ENCODE measurements at places on chromosomes 7 and 10. TPM values are rescaled to one million over a fixed set of nuclear protein-coding genes. Genes with fewer than 3 reads are reported as not detected.

- DNase-seq: no peak
- no peaks in the 10 kb centered on the region for H3K27me3 ChIP-seq
- H3K27ac ChIP-seq: no peak overlapping the region
- no peaks in the 10 kb centered on the region for H3K36me3 ChIP-seq
Observed at GRCh38 chr7:78487464-78487863, 688.9 kb downstream of the PHTF2 start.

GRCh38 chr7:116686812-116687419 lies 14.9 kb downstream of the MET start:
- H3K27ac ChIP-seq: no peak overlapping the region
- no peaks in the 10 kb centered on the region for H3K27me3 ChIP-seq
- H3K4me1 ChIP-seq: peaks cover 10% of the 10 kb centered on the region
- no peaks in the 10 kb centered on the region for H3K36me3 ChIP-seq

GRCh38 chr10:58995058-58995596 lies 181.3 kb upstream of the PHYHIPL start:
- no peaks in the 10 kb centered on the region for H3K27me3 ChIP-seq
- H3K4me1 ChIP-seq: no peaks in the 10 kb centered on the region
- H3K27ac ChIP-seq: no peak overlapping the region
- H3K36me3 ChIP-seq: no peaks in the 10 kb centered on the region
- no peak for DNase-seq

- no peak overlapping the region for H3K27ac ChIP-seq
- no peaks in the 10 kb centered on the region for H3K36me3 ChIP-seq
- no peaks in the 10 kb centered on the region for H3K27me3 ChIP-seq
- H3K4me1 ChIP-seq: peaks cover 16% of the 10 kb centered on the region
- DNase-seq: no peak
Observed at GRCh38 chr10:77164616-77165311, 472.8 kb downstream of the KCNMA1 start.

- no peaks in the 10 kb centered on the region for H3K36me3 ChIP-seq
- no peak overlapping the region for H3K4me3 ChIP-seq
- no peaks in the 10 kb centered on the region for H3K27me3 ChIP-seq
- no peak for DNase-seq
- H3K27ac ChIP-seq: no peak overlapping the region
Observed at GRCh38 chr10:23742368-23742767, 303.5 kb downstream of the OTUD1 start.

GRCh38 chr10:96387161-96387560 lies 28.4 kb upstream of the OPALIN start:
- peaks cover 14% of the 10 kb centered on the region for H3K4me1 ChIP-seq
- H3K27ac ChIP-seq: no peak overlapping the region
- no peaks in the 10 kb centered on the region for H3K36me3 ChIP-seq
- H3K4me3 ChIP-seq: no peak overlapping the region

SPDYE18 gene
- total RNA-seq: not detected

DNA sequence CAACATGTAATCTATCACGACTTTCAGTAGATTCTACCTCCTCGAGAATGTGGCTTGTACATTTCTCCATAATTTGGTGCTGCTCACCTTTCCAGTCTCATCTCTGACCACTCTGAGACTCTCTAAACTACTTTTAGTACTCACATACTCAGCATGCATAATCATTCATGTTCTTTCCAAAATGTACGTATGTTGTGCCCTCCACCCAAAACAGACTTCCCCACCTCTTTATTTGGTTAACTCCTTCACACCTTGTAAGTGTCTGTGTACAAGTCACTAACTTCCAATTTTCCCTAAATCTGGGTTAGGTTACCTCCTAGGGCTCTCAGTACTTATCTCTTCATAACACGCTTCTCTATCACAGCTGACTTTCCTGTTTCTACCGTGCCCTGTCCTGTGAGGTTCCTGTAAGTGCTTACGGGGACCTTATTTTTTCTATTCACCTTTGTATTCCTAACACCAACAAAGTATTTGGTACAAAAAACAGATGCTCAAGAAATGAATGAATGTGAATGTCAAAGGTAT lies 186.2 kb upstream of the MKLN1 start:
- H3K27me3 ChIP-seq: no peaks in the 10 kb centered on the region
- H3K27ac ChIP-seq: no peak overlapping the region
- no peak overlapping the region for H3K4me3 ChIP-seq
- H3K4me1 ChIP-seq: no peaks in the 10 kb centered on the region
- no peak for DNase-seq

PGAM2 gene
- 5.0 TPM for total RNA-seq

DNA sequence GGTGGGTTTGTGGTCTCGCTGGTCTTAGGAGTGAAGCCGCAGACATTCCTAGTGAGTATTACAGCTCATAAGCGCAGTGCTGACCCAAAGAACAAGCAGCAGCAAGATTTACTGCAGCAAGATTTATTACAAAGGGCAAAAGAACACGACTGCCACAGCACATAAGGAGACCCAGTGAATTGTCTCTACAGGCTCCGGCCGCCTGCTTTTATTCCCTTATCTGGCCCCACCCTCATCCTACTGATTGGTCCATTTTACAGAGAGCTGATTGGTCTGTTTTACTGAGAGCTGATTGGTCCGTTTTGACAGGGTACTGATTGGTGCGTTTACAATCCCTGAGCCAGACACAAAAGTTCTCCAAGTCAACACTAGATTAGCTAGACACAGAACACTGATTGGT lies 82.1 kb downstream of the VIPR2 start:
- no peaks in the 10 kb centered on the region for H3K36me3 ChIP-seq
- no peak overlapping the region for H3K4me3 ChIP-seq
- no peak overlapping the region for H3K27ac ChIP-seq
- peaks cover 5% of the 10 kb centered on the region for H3K27me3 ChIP-seq

GRCh38 chr10:21926358-21926925 lies 77.1 kb downstream of the DNAJC1 start:
- no peak overlapping the region for H3K27ac ChIP-seq
- peaks cover 7% of the 10 kb centered on the region for H3K4me1 ChIP-seq
- H3K36me3 ChIP-seq: no peaks in the 10 kb centered on the region
- no peak for DNase-seq
- no peaks in the 10 kb centered on the region for H3K27me3 ChIP-seq
- no peak overlapping the region for H3K4me3 ChIP-seq

DNA sequence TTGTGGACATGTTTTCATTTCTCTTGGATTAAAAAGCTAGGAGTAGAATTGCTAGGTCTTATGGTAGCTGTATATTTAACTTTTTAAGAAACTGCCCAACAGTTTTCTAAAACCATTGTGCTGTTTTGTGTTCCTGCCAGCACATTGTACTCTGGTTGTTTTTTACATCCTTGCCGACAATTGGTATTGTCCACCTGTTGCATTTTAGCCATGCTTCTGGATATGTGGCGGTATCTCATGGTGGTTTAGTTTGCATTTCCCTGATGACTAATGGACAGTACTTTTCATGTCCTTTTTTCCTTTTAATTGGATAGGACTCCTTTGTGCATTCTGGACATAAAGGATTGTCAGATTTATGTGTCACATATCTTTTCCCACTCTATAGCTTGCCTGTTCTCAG lies 45.5 kb downstream of the STK17A start:
- peaks cover 22% of the 10 kb centered on the region for H3K36me3 ChIP-seq
- DNase-seq: no peak
- no peak overlapping the region for H3K4me3 ChIP-seq
- no peak overlapping the region for H3K27ac ChIP-seq

DNA sequence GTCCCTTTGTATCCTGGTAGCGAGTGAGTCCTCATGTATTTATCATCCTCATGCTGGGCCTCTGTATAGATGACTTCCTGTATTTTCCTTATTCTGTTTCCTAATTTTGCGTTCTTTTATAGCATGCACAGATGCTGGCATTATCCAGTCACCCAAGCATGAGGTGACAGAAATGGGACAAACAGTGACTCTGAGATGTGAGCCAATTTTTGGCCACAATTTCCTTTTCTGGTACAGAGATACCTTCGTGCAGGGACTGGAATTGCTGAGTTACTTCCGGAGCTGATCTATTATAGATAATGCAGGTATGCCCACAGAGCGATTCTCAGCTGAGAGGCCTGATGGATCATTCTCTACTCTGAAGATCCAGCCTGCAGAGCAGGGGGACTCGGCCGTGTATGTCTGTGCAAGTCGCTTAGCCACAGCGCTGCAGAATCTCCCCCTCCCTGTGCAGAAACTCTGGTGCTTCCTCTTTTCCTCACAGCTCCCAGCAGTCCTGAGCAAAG lies 183.1 kb upstream of the PRSS58 start:
- H3K4me3 ChIP-seq: no peak overlapping the region
- peaks cover 6% of the 10 kb centered on the region for H3K27me3 ChIP-seq
- H3K36me3 ChIP-seq: no peaks in the 10 kb centered on the region
- H3K27ac ChIP-seq: no peak overlapping the region
- DNase-seq: no peak

- no peak overlapping the region for H3K4me3 ChIP-seq
- no peak overlapping the region for H3K27ac ChIP-seq
- no peaks in the 10 kb centered on the region for H3K36me3 ChIP-seq
- no peak for DNase-seq
- H3K27me3 ChIP-seq: no peaks in the 10 kb centered on the region
- no peaks in the 10 kb centered on the region for H3K4me1 ChIP-seq
Observed at GRCh38 chr10:26468700-26469099, 30.6 kb downstream of the APBB1IP start.

SUN3 gene
- not detected for total RNA-seq

GRCh38 chr7:151725844-151726651 lies 150.9 kb downstream of the PRKAG2 start:
- H3K27ac ChIP-seq: no peak overlapping the region
- H3K36me3 ChIP-seq: no peaks in the 10 kb centered on the region
- H3K4me3 ChIP-seq: no peak overlapping the region

TMEM273 gene
- 1.3 TPM for total RNA-seq

- no peak overlapping the region for H3K27ac ChIP-seq
- DNase-seq: peak; percentile 28
- no peaks in the 10 kb centered on the region for H3K4me1 ChIP-seq
- H3K27me3 ChIP-seq: no peaks in the 10 kb centered on the region
- H3K4me3 ChIP-seq: no peak overlapping the region
- no peaks in the 10 kb centered on the region for H3K36me3 ChIP-seq
Observed at GRCh38 chr10:86067436-86068050, 299.1 kb downstream of the GRID1 start.

GRCh38 chr10:106520698-106521097 lies 643.8 kb downstream of the SORCS1 start:
- H3K27me3 ChIP-seq: no peaks in the 10 kb centered on the region
- no peaks in the 10 kb centered on the region for H3K36me3 ChIP-seq
- no peaks in the 10 kb centered on the region for H3K4me1 ChIP-seq
- H3K4me3 ChIP-seq: no peak overlapping the region
- no peak overlapping the region for H3K27ac ChIP-seq
- no peak for DNase-seq

DNA sequence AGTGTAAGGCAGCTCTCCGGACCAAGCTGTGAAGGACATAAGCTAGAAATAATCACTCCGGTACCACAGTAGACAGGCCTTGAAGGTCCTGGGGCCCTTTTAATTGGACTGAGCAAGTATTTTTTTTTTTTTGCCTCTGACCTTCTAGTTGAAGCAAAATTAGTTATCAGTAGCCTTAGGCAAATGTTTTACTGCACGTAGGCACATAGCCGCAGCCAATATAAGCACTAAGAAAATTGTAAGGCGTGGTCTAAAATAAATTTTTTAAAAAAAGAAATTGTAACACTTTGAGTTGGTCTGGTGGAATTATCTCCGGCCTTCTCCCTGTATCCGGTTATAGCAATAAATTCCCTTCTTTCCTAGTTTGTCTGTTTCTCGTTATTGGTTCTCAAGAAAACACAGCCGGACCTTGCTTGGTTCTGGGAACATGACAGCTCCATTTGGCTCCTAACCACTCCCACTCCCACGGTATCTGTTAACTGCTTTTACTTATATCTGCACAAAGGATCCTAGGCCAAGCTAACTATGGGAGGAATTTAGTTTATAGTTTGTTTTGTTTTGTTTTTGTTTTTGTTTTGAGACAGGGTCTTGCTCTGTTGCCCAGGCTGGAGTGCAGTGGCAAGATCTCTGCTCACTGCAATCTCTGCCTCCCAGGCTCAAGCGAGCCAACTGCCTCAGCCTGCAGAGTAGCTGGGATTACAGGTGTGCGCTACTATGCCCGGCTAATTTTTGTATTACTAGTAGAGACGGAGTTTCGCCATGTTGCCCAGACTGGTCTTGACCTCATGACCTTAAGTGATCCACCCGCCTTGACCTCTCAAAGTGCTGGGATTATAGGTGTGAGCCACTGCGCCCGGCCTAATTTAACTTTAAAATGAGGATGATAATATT lies 124.4 kb upstream of the KIF5B start:
- H3K4me3 ChIP-seq: no peak overlapping the region
- no peaks in the 10 kb centered on the region for H3K36me3 ChIP-seq
- no peaks in the 10 kb centered on the region for H3K27me3 ChIP-seq
- peaks cover 10% of the 10 kb centered on the region for H3K4me1 ChIP-seq
- no peak for DNase-seq

UTF1 gene
- not detected for total RNA-seq

- DNase-seq: no peak
- H3K4me3 ChIP-seq: no peak overlapping the region
- no peaks in the 10 kb centered on the region for H3K36me3 ChIP-seq
Observed at GRCh38 chr7:7349156-7349555, 166.8 kb downstream of the C1GALT1 start.

- H3K27ac ChIP-seq: no peak overlapping the region
- peaks cover 12% of the 10 kb centered on the region for H3K4me1 ChIP-seq
- no peak for DNase-seq
- no peaks in the 10 kb centered on the region for H3K27me3 ChIP-seq
- no peak overlapping the region for H3K4me3 ChIP-seq
- no peaks in the 10 kb centered on the region for H3K36me3 ChIP-seq
Observed at GRCh38 chr7:92763636-92764423, 72.5 kb downstream of the CDK6 start.

DNA sequence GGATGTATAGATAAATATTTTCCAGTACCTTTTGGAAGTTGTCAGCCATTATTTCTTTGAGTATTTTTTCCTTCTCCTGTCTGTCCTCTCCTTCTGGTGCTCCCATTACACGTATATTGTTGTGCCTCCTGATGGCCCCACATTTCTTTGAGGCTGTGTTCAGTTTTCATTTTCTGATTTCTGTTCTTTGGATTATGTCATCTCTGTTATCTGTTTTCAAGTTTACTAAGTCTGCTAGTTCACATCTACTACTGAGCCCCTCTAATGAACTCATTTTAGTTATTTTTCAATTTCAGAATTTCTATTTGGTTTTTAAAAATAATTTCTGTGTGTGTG lies 16.3 kb downstream of the RBM33 start:
- H3K27ac ChIP-seq: no peak overlapping the region
- H3K36me3 ChIP-seq: no peaks in the 10 kb centered on the region
- DNase-seq: no peak
- no peak overlapping the region for H3K4me3 ChIP-seq
- peaks cover 17% of the 10 kb centered on the region for H3K4me1 ChIP-seq

DNA sequence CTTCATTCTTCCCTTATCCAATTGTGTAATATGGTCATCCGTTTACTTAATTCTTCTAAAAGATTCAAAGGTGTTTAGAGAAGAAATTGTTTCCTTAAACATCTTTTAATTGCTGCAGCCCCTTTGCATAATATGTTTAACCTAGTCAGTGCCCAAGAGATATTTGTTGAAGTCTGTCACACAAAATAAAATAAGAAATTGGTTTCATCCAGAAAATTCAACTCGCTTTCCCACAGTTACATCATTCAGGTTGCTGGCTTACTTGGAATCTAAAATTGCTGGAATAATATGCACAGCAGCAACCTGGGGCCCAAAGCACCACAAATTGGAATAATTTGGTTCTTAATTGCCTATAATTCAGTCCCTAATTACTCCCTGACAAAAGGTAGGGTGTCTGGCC lies 155.1 kb upstream of the ETV1 start:
- H3K27me3 ChIP-seq: no peaks in the 10 kb centered on the region
- H3K4me3 ChIP-seq: no peak overlapping the region
- no peak for DNase-seq
- no peak overlapping the region for H3K27ac ChIP-seq
- no peaks in the 10 kb centered on the region for H3K4me1 ChIP-seq
- H3K36me3 ChIP-seq: no peaks in the 10 kb centered on the region
